ENCODE measurements at places on chromosomes 11 and 22.

GRCh38 chr11:8230921-8231847 lies 32.5 kb downstream of the LMO1 start:
- H3K4me1 ChIP-seq = no peaks in the 10 kb centered on the region
- DNase-seq = no peak
- no peak overlapping the region for H3K27ac ChIP-seq
- no peaks in the 10 kb centered on the region for H3K27me3 ChIP-seq
- H3K4me3 ChIP-seq = no peak overlapping the region
- no peaks in the 10 kb centered on the region for H3K36me3 ChIP-seq

DNA sequence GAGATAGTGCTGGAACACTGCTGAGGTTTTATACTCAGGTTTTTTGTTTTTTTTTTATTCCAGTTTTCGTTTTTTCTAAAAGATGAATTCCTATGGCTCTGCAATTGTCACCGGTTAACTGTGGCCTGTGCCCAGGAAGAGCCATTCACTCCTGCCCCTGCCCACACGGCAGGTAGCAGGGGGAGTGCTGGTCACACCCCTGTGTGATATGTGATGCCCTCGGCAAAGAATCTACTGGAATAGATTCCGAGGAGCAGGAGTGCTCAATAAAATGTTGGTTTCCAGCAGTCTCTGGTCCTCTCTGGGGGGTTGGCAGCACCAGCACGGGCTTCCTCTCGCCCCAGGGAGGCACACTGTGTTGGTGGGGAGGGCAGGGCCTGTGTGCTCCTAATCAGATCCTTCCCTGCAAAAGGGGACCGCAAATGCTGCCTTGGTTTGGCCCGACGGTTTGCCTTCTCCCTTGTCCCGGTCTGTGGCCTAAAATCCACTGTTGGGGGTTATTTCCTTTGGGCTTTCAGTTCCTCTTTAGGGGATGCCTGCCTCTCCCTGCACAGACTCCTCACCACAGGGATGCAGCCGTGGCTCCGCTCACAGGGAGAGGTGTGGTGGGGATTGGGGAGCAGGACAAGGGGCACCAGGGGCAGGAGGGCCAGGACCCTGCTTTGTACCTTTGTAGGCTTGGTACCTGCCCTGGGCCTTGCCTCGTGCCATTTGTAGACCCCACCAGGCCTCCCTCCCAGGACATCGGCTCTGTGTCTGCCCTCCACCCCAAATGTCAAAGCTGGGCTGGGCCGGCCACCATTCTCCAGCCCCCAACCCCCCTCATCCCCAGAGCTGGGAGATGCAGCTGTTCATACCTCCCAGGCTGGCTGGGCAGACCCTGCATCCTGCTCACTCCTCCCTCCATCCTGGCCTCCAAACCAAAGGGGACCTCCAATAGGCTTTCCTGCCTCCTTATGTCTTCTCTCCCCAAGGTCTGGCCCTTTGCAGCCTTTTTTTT lies 13.5 kb downstream of the MCAT start:
- no peak for DNase-seq
- H3K4me3 ChIP-seq = no peak overlapping the region
- peaks cover 42% of the 10 kb centered on the region for H3K4me1 ChIP-seq
- no peaks in the 10 kb centered on the region for H3K36me3 ChIP-seq
- no peaks in the 10 kb centered on the region for H3K27me3 ChIP-seq
- H3K27ac ChIP-seq = peak overlapping the region; percentile 94

DNA sequence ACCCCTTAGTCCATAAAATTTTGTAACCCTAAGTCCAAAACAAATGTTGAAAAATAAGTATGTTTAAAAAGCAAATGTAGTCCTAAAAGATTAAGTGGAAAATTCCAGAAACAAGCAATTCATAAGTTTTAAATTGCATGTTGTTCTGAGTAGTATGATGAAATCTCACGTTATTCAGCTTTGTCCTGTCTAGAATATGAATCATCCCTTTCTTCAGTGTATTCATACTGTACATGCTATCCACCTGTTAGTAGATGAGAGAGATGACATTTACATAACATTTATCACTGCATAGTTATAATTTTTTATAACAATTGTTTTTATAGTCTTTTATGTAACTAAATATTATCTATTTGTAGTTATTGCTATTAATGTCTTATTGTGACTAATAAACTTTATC lies 622.3 kb upstream of the CHORDC1 start:
- H3K27ac ChIP-seq = no peak overlapping the region
- no peaks in the 10 kb centered on the region for H3K4me1 ChIP-seq

- H3K27me3 ChIP-seq = no peaks in the 10 kb centered on the region
- no peaks in the 10 kb centered on the region for H3K36me3 ChIP-seq
- H3K4me1 ChIP-seq = no peaks in the 10 kb centered on the region
- H3K4me3 ChIP-seq = no peak overlapping the region
- no peak overlapping the region for H3K27ac ChIP-seq
Observed at GRCh38 chr11:134612140-134613030, 200.3 kb upstream of the B3GAT1 start.

DNA sequence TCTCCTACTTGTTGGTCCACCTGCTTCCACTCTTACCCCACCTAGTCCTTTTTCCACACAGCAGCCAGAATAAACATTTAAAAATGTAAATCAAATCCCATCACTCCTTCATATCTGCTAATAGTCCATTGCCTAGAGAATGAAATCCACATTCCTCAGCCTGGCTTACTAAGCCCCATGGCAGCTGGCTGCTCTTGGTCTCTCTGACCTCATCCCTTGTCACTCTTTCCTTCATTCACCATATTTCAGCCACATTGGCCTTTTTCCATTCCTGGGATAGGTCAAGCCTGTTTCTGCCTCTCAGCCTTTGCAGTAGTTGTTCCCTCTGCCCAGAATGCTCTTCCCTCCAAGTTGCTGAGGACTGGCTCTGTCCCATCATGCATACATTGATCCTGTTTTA lies 512.8 kb downstream of the INSC start:
- H3K27me3 ChIP-seq = no peaks in the 10 kb centered on the region
- no peak overlapping the region for H3K27ac ChIP-seq
- no peak for DNase-seq
- no peaks in the 10 kb centered on the region for H3K36me3 ChIP-seq

DNA sequence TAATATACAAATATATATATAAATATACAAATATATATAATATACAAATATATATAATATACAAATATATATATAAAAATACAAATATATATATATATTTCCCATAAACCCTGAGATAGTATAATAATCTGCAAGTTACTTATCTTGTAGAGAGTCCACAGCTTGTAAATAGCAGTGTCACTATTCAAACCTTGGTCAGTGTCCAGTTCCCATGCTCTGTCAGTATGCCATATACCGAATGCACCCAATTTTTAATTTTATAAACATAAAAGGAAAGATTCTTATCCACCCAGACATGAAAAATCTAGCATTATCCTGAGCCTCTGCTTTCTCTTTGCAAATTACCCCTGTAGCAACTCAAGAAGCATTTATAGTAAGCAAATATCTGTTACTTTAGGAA lies 21.6 kb upstream of the CTSC start:
- H3K4me1 ChIP-seq = no peaks in the 10 kb centered on the region
- no peak for DNase-seq
- H3K27me3 ChIP-seq = no peaks in the 10 kb centered on the region
- no peaks in the 10 kb centered on the region for H3K36me3 ChIP-seq
- no peak overlapping the region for H3K4me3 ChIP-seq
- no peak overlapping the region for H3K27ac ChIP-seq
